Neuronal stem cell (in vitro differentiated cells): ENCODE measurements at places on chromosomes 1 and 21.

GRCh38 chr1:115189814-115190539 lies 100.7 kb upstream of the TSPAN2 start:
- no peak for DNase-seq

GRCh38 chr1:31712630-31713029 lies 8.8 kb upstream of the COL16A1 start:
- DNase-seq = no peak

- DNase-seq = no peak
These were observed 24.4 kb downstream of the MCOLN2 start for GRCh38 chr1:84972377-84972987.

DNA sequence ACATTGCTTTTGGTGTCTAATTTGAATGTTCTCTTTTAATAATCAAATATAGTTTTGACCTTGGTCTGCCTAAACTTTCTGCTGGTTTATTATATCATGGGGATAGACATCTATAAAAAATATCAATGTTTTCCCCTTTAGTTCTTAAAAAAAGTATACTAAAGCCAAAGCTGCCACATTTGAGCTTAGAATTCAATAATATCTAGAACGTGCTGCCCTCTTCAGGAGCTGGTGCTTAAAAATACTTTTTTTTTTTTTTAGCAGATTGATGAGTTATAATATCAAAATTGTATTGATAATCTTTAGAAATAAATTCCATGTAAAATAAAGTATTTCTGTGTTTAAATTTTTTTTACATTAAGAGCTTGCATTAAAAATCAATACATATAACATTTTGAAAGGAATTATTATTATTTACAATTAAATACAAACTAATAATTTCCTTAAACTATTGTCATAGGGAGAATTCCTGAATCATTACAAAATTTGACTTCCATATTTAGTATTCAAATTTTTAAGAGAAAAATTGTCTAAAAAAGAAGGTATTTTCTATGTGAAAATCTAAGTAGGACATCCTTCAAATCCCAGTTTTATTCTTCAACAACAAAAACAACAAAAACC lies 40.1 kb upstream of the ADGRL2 start:
- DNase-seq = no peak

DNA sequence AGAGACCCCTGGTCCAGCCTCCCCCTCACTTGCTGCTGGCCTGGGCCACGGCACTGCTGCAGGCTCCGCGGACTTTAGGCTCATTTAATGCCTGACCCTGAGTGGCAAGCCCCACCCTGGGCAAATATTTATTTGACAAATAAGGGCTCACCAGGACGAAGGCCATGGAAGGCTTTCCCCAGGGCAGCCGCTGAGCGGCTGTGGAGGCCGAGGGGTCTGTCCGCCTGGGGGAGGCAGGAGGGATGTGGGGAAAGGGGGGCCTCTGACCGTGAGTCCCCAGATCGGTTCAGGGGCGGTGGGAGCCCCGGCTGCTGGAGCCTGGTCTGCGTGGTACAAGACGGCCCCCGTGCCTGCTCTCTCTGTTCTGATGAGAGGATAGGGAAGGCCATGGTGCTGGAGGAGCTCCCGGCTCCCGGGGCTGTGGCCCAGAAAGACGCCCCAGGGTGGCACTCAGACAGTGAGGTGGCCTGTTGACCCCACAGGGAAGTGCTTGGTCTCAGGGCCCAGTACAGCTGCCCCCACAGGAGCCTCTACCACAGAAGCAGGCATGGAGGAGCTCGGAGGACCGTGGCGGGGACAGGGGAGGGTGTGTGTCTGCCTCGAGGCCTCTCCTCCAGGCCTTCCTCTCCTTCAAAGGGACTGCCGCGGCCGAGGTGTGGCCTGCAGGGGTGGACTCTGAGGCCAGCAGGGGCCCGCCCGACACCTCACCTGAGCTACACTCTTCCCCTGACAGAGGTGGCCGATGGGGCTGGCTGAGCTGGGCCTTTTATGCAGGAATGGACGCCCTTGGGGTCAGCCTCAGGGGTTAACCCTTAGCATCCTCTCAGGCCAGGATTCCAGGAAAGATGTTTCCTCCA lies 9.1 kb upstream of the C1orf159 start:
- DNase-seq = no peak

DNA sequence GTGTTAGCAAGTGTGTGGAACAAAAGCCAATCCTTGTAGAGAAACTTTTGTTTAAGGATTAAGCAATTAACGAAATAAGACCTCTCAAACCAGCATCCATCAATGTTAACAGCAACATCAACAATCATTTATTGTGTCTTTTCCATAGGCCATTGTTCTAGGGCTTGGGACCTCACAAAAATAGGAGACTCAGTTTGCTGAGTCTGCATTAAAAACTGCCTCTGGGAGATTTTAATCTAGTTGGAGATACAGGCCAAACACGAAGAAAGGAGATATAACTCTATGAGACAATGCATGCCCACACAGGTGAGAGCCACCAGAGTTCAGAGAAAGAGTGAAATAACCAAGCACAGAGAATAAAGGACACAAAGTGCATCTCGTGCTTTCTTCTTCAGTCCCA lies 14.4 kb upstream of the SELP start:
- DNase-seq = no peak

GRCh38 chr1:205064741-205065316 lies 19.4 kb downstream of the TMEM81 start:
- DNase-seq = no peak

DNA sequence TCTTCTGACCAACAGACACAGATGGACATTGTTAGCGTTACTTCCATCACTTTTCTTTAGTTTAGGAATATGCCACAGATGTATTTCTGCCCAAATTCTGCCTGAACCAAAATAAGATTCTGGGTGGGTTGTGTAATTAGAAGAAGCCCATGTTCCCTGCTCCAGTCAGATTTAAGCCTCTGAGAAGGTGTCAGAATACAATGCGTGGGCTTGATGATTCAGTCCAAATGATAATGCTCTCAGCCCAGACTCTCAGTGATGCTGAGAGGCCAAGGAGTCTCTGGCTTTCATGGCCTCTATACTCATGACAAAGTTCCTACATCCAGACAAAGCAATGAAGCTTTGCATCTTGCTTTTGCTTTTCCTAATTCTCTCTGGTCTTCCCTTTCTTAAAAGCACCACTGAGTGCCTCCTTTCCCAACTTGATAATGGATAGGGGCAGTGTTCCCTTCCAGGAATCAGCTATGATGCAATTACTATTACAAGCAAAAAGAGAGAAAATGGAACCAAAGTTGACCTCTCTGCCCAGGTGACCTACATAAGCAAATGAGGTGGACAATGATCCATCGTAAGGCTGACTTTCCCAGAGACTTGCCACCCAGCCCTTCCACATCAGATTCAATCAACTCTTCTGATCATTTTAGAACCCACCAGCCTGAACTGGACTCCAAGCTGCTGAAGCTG lies 8.8 kb downstream of the SEC16B start:
- no peak for DNase-seq

- DNase-seq = no peak
These were observed 22.6 kb downstream of the FOXD2 start for GRCh38 chr1:47460456-47460855.

GRCh38 chr1:31215065-31215570 lies 24.6 kb downstream of the NKAIN1 start:
- DNase-seq = no peak

- no peak for DNase-seq
These were observed 234.3 kb upstream of the NFIA start for GRCh38 chr1:60847855-60848582.

- no peak for DNase-seq
These were observed 53.2 kb downstream of the LAMC2 start for GRCh38 chr1:183239220-183239742.

DNA sequence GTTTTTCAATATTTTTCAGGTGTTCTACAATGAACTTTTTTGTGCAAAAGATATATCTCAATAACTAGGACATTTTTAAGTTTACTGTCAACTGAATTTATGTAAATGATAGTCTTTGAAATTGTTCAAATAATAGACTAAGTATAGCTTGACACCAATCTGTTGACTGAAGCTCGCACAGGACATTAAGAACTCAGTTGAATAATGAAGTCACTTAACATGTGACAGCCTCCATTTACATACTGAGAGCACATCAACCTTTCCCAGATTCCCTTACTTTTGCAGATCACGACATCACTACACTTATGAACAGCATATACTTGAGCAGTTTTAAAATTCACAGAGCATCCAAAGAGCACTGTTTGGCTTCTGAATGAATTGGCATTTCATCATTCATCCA lies 268.2 kb downstream of the LRRC7 start:
- DNase-seq = no peak

DNA sequence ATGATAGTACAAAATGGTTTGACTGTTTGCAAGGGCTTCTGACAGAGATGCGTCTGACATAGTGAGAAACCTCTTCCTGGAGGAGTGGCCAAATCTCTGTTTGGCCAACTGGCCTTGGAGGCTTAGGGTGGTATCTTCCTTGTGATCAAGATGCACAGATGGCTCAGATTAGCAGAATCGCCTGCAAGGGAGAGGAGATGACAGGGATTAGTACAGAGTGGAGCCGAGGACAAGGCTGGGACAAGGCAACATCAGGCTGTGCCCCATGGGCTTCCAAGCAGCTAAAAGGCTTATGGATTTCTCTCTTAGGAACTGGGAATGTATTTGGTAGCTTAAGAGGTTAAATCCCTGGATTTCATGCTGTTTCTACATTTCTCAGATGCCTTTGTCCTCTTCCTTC lies 379.1 kb downstream of the SIPA1L2 start:
- no peak for DNase-seq

GRCh38 chr1:53370369-53370961 lies 42.6 kb upstream of the LRP8 start:
- no peak for DNase-seq

- DNase-seq = no peak
These were observed at the start of gene CCDC24 for GRCh38 chr1:43991476-43992231. Gene CCDC24 (plus strand): TSS chr1:43991599. CDS start chr1:43991879, 280 bp downstream.

GRCh38 chr1:214485151-214485550 lies 66.3 kb downstream of the PTPN14 start:
- no peak for DNase-seq

- no peak for DNase-seq
These were observed 118.2 kb downstream of the OSBPL9 start for GRCh38 chr1:51734896-51735745.

DNA sequence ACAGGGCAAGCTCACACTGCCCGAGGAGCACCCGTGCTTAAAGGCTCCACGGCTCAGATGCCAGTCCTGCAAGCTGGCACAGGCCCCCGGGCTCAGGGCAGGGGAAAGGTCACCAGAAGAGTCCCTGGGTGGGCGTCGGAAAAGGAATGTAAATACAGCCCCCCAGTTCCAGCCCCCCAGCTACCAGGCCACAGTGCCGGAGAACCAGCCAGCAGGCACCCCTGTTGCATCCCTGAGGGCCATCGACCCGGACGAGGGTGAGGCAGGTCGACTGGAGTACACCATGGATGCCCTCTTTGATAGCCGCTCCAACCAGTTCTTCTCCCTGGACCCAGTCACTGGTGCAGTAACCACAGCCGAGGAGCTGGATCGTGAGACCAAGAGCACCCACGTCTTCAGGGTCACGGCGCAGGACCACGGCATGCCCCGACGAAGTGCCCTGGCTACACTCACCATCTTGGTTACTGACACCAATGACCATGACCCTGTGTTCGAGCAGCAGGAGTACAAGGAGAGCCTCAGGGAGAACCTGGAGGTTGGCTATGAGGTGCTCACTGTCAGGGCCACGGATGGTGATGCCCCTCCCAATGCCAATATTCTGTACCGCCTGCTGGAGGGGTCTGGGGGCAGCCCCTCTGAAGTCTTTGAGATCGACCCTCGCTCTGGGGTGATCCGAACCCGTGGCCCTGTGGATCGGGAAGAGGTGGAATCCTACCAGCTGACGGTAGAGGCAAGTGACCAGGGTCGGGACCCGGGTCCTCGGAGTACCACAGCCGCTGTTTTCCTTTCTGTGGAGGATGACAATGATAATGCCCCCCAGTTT lies 1.3 kb downstream of the CELSR2 start:
- DNase-seq = no peak

DNA sequence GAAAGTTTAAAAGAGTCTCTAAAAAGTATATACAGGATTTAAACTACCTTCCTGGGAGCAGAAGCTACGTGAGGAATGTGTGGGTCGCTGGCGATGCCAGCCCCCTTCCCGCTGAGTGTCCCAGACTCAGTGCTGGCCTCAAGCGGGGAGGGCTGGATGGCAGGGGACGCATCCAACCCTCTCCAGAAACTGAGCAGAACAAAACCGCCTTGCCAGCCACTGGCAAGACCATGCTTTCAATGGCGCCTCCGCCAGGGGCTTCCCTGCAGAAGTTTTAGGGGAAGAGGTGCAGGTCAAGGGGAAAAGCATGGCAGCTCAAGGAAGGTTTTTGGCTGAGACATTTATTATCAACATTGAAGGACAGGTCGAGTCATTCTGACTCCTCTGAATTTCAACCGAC lies 26.1 kb downstream of the NADK start:
- no peak for DNase-seq

- peak; percentile 76 for DNase-seq
These were observed 2.5 kb upstream of the SAMD11 start for GRCh38 chr1:921011-921837.

- DNase-seq = no peak
These were observed 36.1 kb downstream of the EIF2D start for GRCh38 chr1:206575894-206576737.

DNA sequence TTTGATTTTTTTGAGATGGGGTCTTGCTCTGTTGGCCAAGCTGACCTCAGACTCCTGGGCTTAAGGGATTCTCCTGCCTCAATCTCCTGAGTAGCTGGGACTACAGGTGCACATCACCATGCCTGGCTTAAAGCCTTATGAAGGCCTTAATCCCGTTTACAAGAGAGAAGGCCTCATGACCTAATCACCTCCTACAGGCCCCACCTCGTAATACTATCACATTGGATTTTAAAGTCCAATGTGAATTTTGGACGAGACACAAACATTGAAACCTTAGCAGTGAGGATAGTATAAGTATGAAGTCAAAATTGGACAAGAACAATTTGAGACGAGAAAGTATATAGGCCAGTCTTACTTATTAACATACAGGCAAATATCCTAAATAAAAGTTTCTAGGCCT lies 73.9 kb downstream of the MAST2 start:
- DNase-seq = no peak
